Renal cortical epithelial cell (primary cell): ENCODE measurements at places on chromosomes 13 and 19. TPM values are rescaled to one million over a fixed set of nuclear protein-coding genes. Genes with fewer than 3 reads are reported as not detected.
A peak's percentile ranks its signal among the peaks of the same experiment; 100 is the strongest.

DNA sequence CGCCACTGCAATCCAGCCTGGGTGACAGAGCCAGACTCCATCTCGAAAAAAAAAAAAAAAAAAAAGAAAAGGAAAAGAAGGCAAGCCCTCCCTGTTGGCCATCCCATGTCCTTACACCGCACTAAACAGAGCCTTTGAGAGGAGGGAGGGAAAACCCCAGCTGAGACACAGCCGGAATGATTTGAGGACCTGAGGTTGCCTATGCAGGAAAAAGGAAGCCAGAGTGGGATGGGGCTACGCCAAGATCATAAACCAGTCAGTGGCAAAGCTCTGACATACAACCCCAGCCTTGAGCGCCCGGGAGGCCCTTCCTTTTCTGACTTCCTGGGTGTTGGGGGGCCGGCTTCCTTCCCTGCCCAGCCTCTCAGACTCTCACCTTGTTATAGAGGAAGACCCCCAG is 12.5 kb upstream of the CHERP start:
- no peak for DNase-seq

DNA sequence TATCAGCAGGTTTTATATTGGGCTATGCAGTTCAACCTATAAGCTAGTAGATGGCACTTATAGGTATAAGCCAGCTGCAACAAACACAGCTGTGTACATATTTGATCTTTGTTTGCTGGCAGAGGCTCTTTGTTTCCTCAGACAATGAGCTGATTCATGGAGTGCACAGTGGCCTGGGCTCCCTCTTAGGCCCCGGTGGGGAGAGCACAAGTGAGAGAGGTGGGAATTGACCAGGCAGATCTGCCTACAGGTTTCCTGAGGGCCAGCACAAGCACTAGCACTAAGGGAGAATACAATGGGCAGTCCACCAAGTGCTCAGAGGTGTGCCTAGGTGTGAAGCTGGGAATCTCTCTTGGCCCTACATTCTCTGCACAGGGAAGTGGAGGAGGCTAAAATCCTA is 1390.7 kb downstream of the SLITRK5 start:
- no peak for DNase-seq

DNA sequence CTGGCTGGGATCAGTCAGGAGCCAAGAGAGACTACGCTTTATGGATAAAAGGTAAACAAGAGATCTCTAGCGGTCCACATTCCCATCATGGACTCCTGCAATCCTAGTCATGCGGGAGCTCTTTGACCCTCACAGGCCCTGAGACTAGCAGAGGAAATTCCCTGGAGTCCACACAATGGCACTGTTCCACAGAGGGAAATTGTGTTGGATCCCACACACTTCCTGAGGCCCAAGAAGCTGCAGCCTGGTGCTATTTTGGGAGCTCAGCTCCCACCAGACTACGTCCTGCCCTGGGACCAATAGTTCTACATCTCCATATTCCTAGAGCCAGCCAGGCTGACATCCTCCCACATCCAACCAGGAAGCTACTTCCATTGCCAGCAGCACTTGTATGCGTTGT is 2358.4 kb downstream of the PCDH9 start:
- no peak for DNase-seq

GRCh38 chr13:32951580-32951979 is 64.6 kb upstream of the KL start:
- no peak for DNase-seq

DNA sequence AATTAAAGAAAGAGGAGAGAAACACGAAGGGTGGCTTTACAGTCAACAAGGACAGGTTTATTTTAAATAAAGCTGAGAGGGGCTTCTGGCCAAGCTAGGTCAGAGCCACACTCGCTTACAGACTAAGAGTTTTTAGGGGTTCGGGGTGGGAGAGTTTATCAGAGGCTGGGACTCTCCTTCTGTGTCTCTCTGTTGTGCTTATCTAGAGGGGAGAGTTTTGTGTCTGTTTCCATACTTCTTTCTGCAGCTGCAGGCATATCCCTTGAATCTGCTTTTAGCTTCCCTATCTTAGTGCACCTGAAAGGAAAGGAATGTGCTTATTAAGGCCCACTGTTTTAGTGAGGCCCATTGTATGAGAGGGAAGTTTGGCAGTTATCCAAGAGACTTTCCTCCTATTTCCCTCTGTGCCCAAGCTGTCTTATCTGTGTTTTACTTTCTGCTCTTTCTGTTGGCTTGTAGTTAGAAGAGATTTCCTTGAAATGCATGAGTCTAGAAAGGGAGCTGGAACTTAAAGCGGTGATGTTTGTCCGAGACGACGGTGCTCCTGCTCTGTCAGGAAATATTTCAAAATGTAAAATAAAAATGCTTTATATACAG is 275.3 kb downstream of the KCTD12 start:
- DNase-seq: no peak

DNA sequence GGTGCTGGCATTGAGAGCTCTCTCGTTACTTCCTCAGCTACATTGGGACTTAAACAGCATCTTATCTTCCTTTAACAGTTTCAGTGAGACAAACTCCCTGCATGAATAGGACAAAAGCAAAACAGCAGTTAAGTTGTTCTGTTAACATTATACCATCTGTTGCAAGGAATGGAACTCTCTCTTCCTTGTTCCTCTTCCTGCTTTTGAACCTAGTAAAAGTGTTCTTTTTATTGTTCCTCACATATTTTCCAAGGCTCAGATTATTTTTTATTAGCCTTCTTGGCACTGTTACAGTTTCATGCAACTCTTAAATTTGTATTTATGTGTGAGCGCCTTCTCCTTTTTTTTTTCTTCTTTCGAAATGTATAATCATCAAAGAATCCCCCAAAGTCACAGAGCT is 202.6 kb upstream of the UFM1 start:
- no peak for DNase-seq

Gene C3
- 157 and 2,273 TPM in 2 replicates for total RNA-seq

DNA sequence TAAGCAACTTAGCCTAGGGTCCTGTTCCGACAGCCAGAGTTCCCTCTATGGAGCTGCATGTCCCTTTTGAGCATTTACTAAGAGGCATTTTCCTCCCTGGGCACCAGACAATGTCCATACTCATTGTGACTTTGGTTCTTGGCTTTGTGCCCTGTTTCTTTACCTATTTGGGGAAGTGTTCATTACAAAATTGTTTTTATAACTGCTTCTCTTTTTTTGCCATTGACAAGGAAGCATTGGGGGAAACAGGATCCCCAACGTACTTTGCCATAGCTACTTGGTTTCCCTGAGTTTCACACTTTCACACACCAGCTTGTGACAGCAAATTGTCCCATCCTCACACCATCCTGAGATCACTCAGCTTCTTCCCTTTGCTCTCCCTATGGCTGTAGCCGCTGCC is 81.1 kb upstream of the SIAH3 start:
- no peak for DNase-seq

DNA sequence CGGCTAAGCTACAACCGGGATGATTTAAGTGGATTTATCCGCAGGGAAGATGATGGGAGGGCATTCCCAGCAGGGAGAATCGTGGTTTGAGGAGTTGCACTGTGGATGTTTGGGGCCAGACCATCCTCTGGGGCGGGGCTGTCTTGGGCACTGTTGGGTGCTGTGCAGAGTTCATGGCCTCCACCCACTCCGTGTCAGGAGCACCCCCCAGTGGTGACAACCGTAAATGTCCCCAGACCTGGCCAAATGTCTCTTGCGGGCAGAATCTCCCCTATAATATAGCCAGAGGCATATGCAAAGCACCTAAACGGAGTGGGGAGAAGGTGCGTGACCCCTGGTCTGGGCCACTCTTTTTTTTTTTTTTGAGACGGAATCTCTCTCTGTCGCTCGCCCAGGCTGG is 40.2 kb downstream of the SMIM24 start:
- DNase-seq: peak; percentile 19

DNA sequence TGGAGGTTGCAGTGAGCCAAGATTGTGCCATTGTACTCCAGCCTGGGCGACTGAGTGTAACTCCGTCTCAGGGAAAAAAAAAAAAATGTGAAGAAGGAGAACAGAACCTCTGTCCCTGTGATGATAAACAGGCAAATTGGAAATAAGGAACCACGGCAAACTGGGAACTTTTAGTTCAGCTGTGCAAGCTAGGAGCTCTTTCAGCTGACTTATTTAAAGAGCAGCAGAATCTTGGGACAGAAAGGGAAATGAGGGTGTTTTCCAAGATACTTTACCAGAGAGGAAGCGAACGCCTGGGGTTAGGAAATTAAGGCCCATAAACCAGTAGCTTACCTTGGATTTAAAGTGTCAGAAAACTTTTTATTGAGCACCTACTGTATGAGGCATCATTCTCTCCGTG is 3.0 kb upstream of the UPF1 start:
- DNase-seq: no peak

DNA sequence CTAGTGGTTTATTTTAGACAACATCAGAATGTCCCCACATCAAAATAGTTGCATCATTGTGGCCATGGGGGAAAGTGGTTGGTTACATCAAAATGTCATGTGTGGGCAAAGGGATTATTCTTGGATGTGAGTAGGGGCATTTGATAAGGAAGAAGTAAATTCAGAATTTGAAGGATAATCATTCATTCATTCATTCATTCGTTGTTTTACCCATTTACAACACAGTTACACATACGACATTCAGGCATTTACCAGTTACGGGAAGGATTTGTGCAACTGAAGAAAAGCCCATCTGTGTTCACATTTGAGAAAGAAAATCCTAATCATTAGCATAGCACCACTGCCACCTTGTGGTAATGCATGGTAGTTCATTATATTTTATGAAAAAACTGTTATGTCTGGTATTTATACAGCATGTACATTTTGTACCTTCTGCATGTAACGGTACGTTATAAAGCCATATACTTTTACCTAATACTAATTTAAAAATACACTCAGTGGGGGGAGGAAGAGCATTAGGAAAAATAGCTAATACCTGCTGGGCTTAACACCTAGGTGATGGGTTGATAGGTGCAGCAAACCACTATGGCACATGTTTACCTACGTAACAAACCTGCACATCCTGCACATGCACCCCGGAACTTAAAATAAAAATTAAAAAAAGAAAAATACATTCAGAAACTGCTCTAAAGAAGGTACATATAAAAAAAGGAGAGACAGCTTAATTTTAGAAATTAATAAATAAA is 62.1 kb downstream of the DGKH start:
- DNase-seq: peak; percentile 82

Gene CKAP2
- 18.1 and 34.2 TPM in 2 replicates for total RNA-seq

DNA sequence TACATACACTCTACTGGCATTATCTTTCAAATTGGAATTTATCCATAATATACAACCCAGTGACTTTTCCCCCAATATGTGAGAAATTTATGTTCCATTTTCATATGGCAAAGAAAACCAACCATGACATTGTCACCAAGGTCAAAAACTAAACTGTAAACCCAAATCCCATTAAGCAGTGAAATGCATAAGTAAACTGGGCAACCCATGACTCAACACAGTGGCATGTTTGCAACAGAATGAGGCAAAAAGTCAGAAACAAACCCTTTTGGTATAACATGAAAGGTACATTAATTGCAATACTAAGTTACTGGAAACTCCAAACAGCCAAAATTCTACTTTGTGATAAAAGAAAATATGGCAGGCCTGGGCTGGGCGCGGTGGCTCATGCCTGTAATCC is 4.9 kb downstream of the ZNF878 start:
- no peak for DNase-seq

- DNase-seq: no peak
Observed at GRCh38 chr19:12205296-12205695, 42.4 kb downstream of the ZNF136 start.

DNA sequence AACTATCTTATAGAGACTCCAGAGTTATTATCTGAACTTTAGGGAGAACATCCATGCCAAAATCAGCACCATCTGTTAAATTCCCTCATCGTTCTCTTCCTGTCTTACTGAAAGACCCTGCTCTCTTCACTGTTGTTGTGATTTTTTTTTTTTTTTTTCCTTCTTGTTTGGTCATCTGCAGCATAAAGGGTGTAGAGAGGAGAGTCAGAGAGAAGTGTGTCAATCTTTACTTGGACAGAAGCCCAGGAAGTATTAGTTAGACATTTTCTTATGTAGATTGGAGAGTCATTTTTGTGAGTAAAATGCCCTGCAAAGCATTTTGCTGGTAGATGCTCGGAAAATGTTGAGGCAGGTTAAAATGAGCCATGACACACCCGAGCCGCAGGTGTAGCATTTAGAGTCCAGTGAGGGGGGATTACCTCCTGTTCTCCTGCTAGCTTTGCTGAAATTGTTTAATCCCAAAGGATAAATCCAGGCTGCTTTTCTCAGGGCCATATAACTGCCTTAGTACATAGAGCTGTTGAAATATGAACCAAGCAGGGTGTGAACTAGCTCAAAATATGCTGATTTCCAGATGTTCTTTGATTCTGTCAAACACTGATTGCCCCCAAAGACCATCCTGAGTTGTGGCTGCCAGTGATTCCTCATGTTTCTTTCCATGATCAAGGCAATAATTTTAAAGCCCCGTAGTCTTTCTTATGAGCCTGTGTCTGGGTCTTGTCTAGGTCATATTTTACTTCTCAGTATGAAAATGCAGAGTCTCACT is 143.5 kb downstream of the DCT start:
- peak; percentile 27 for DNase-seq

Gene ZNF497
- total RNA-seq: 0.17 and 5.5 TPM in 2 replicates

Gene ADPRHL1
- total RNA-seq: 3.8 and 5.6 TPM in 2 replicates

Gene KLK2
- not detected in 2 replicates for total RNA-seq

DNA sequence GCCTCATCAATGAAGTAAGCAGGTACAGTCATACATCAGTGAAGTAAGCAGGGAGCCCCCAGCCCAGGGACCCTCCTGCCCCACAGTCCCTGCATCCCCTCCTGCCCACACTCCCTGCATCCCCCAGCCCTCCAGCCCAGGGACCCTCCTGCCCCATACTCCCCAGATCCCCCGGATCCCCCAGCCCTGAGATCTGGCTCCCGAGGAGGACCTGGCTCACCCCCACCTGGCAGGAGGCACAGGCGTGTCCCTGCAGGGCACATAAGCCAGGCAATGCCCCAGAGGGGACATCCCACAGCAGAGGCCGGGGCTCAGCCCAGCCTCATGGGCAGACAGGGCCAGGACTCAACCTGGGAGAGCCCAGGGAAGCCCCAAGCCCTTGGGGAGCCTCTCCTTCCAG is 53.6 kb upstream of the TPM4 start:
- no peak for DNase-seq

GRCh38 chr13:66992183-66992582 is 238.0 kb downstream of the PCDH9 start:
- peak; percentile 52 for DNase-seq

Gene KANK3
- total RNA-seq: 0.45 and 1.0 TPM in 2 replicates

DNA sequence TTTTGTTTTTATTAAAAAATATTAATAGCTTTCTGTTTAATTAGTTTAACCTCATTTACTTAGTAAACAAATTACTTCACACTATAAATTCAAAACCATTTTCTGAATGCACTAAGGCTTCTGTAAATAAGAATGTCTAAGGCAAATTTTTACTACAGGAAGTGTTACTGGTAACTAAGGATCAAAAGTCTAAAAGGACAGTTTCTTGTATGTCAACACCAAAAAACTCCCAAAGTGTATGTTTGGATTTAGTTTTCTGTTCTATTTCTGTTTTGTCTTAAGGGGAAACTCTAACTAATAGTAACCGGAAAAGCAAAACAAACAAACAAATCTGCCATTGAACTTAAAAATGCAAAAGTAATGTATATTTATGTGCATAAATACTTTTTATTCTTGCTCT is 24.7 kb downstream of the PRR20E start:
- no peak for DNase-seq

GRCh38 chr13:40471076-40471475 is 195.4 kb downstream of the FOXO1 start:
- no peak for DNase-seq

Gene GRK1
- 0.17 TPM in 1 of 2 replicates, not detected in the other for total RNA-seq
